Pancreas (tissue), 10 donors: ENCODE measurements at places on chromosomes 11 and 22. TPM values are rescaled to one million over a fixed set of nuclear protein-coding genes. Genes with fewer than 3 reads are reported as not detected.
A peak's percentile ranks its signal among the peaks of the same experiment; 100 is the strongest.

DNA sequence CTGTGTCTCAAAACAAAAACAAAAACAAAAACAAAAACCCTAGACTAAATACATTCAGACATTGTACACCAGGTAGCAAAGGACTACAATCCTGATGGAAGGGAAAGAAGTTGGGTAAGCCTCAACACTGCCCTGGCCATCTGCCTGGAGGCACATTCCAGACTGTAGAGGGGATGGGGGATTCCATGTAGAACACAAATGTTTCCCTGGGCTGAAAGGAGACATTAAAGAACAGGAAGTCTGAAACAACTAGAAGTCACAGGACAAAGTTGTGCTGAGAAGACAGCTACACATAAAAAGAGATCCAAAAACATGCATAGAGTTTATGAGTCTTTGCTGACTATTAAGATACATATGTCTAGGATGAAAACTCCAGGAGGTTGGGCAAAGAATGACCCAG lies 83.9 kb downstream of the RRAS2 start:
- DNase-seq = no peak

DNA sequence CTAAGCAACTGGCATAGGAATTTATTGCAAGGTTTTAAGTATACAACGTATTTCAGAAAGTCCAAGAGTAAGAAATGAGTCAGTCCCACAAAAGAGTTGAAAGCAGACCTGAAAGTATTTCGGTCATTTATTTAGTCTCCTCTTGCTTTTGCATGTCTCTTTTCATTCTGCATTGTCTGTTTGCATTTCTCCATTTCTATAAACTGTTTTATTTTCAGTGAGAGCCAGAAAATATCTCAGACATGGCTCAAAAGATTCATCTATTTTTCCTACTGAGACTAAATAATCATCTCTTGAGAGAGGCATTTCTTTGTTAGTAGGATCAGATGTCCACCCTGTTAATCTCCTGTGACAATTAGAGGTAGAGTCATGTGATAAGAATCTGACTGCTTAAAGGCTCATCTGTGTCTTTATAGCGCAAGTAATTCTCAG lies 219.1 kb upstream of the CCDC179 start:
- DNase-seq = no peak

DNA sequence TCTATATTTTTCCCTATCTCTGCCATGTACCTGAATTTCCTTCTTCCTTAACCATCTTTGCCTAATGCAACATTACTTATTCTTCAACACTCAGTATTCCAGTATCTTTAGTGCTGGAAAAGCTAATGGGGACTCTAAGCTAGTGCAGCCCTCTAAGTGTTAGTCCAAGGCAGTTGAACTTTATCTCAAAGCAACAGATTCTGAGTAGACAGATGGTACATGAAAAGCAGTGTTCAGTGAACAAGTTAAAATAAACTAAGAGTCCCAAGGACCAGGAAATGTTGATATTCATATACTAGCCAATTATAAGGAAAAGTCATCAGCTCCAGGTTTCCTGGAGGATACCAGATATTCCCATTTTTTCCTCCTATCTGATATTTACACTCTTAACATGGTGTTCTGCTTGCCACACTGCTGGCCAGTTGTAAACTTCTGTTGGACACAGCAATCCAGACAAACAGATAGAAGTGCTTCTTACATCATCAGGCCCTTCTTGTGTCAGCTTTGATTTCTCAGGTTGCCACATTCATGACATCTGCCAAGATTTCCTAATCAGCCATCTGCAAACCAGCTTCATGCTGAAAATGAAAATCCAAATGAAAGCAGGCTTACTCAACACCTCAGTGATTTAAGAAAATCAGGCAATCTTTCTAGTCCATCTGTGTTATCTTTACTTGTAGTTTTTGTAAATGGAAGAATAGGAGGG lies 255.9 kb upstream of the POU2AF2 start:
- DNase-seq = no peak

- peak; percentile 39 for DNase-seq
Measured at GRCh38 chr22:39622881-39623367, 52.4 kb downstream of the CACNA1I start.

DNA sequence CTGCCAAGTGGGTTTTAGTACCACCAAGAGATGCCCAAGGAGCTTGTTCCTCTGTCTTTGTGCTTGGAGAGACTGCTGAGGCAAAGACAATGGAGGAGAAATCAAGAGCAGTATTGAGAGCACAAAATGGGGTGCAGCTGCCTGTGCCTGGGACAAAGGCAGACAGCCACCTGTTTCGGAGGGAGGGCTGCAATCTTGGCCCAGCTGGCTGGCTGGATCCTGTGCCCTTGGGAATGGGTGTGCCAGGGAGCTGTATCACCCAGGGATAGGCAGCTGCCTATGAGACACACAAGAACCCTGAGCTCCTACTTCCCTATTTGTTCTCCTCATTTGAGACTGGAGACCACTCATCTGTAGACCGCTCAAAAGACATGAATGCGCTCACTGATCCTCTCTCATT lies 23.3 kb upstream of the CHRM4 start:
- no peak for DNase-seq

DNA sequence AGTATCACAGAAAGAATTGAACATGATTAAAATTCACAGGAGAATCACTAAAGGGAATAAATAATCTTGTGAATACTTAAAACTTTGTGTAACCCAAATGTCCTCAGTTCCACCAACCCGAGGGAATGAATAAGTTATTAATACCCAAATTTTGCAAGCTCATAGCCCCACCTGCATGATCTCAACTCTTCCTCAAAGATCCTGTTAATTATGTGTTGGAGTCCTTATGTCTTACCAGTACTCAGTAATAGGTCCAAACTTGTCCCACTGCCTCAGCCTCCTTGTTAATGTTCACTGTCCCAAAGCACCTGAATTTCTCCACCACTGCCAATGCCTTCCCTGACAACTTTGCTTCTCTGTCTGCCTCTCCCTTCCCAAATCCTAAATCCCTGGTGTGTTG lies 46.1 kb upstream of the ME3 start:
- DNase-seq = no peak

- DNase-seq = no peak
Measured at GRCh38 chr11:113179181-113179704, 135.1 kb upstream of the TTC12 start.

- peak; percentile 56 for DNase-seq
Measured at GRCh38 chr11:69640260-69640994, 529 bp upstream of the CCND1 start.

DNA sequence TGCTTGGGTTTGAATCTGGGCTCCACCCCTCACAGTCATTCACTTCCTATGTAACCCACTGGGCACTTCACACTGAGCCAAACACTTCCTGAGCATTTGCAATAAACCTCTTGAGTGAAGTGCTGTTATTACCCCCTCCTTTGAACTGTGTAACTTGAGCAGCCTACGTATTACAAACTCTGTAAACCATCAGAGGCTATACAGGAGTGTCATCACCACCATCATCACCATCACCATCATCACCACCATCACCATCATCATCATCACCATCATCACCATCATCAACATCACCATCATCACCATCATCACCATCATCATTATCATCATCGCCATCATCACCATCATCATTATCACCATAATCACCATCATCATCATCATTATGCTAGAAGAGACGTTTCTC lies 18.4 kb downstream of the RTL6 start:
- no peak for DNase-seq

- DNase-seq = no peak
Measured at GRCh38 chr11:73579641-73580434, 18.1 kb downstream of the FAM168A start.

DNA sequence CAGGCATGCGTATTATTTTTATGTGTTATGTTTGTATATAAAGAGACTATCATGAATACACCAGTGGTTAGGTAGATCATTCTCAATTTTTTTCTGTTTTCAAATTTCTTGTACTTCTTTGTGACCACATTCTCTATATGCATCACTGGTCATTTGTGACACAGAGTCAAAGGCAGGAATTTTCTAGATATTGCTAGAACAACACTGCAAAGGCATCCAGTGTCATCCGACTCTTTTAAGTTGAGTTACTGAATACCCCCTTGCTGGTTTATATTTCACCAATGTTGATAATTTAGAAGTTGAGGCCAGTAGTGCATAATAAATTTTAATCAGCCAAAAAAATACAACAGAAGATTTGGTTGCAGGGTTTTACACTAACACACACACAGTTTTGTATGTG lies 351.8 kb downstream of the CASP12 start:
- no peak for DNase-seq

GRCh38 chr22:47899894-47900293 lies 1137.4 kb downstream of the TBC1D22A start:
- no peak for DNase-seq

The CNTN5 gene
- total RNA-seq = 1.1 TPM

The STX3 gene
- total RNA-seq = 15.2 TPM
